ENCODE measurements at places on chromosomes 5 and 9. TPM values are rescaled to one million over a fixed set of nuclear protein-coding genes. Genes with fewer than 3 reads are reported as not detected.

Gene DMRT3
- not detected for polyA plus RNA-seq

GRCh38 chr5:143695941-143696340, 116.0 kb upstream of the HMHB1 start:
- no peak for DNase-seq

- DNase-seq, result no peak
Measured at GRCh38 chr5:159906463-159906862, 9.8 kb upstream of the ADRA1B start.

DNA sequence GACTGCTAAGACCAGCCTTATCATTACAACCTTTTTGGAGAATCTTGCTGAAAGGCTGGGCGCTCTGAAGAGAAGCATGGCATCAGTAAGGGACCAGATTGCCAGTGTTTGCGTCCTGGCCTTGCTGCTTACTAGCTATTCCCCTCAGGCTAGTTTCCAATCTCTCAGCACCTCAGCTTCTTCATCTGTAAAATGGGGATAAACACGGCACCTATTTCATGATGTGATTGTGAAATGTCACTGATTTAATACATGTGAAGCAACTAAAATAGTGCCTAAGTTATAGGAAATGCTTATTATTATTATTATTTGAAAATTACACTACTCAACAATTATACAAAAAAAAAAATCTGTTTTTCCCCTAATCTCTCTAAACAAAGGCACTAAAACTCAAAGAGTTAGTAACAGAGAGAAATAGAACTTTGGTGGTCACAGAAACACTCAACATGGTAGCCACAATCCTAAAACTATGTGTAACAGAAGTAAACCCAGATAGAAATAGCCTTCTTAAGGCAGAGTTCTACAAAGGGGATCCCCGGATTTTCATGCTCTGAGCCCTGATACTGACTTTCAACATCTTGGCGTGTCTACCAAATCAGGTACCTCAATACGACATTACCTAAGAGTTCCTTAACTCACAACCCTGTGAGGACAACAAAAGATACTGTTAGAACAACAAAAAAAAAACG, 62.0 kb downstream of the ENC1 start:
- no peak for DNase-seq

DNA sequence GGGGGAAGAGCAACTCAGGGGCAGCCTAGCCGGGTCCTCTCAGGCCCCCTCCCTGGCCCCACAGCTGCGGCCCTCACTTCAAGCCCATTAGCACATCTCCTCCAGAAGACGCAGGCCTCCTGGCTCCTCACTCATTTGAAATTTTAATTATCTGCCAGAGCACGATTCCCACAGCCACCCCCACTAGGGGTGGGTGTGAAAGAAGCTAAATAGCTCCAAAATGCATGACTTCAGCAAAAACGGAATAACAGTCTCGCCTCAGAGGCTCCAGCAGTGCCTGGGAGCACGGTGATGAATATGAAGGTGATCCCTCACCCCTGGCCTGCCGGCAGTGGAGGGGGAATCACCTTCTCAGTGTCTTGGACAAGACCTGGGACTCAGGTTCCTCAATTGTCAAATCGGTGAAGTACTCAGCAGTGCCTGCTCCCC, 61.1 kb upstream of the HRH2 start:
- no peak for DNase-seq

Gene AP3B1
- 42.2 TPM for polyA plus RNA-seq

DNA sequence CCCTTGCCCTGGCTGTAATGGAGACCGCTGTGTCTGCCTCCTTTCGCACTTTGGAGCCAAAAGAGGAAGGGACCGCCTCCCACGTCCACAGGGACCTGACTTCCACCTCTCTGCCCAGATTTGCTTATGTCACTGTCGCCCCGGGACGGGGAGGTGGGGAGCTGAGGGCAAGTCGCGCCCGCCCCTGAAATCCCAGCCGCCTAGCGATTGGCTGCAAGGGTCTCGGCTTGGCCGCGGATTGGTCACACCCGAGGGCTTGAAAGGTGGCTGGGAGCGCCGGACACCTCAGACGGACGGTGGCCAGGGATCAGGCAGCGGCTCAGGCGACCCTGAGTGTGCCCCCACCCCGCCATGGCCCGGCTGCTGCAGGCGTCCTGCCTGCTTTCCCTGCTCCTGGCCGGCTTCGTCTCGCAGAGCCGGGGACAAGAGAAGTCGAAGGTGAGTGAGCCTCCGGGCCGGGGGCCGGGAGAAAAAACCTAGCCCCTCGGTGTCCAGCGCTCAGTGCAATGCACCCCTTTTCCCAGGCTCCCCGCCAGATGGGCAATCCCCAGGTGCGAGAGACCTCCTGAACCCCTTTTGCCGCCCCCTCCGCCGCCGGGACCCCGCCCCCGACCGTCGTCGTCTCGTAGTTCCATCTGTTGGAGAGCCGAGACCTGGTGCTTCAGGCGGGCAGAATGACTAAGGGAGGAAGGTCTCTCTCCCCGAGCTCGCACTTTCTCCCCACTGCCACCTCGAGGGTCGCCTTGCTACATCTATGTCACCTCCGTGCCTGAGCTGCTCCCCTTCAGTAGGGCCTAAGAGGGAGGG, at the start of gene GPX3:
Gene GPX3, plus strand, starts transcription at position 288 of the 807 bp plus-strand sequence. Its CDS starts 64 bp downstream, at position 352.
- DNase-seq, result no peak

GRCh38 chr5:107431998-107432397, 238.7 kb downstream of the EFNA5 start:
- peak; percentile 46 for DNase-seq

Gene LECT2
- not detected for polyA plus RNA-seq

GRCh38 chr5:43514471-43514815, 505 bp downstream of the C5orf34 start:
- DNase-seq, result peak; percentile 77

- no peak for DNase-seq
Measured at GRCh38 chr9:110078604-110079003, 129.4 kb downstream of the C9orf152 start.

GRCh38 chr5:41482715-41483114, 27.7 kb downstream of the PLCXD3 start:
- no peak for DNase-seq

Data from foreskin keratinocyte (primary cell).